ENCODE measurements at places on chromosomes 4 and X.

- DNase-seq = no peak
Measured at GRCh38 chr4:132387060-132387459, 762.0 kb upstream of the PCDH10 start.

DNA sequence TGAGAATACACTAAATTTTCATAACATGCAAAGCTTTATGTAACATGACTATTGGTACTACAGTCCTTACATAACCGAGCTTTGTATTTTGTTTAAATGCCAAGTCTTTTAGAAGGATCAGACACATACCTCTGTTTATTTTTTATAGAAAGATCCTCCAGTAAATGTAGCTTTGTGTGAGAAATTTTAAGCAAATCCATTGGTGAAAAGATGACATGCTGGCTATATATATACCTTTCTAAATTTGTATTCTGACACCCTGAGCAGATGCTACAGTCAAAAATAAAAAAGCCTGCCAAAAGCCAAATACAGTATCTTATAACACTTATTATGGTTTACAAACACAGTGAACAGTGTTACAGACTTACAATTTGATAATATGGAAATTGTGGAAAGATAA, at the start of gene YIPF7:
YIPF7 (minus strand) TSS at position 201 of the 400 bp plus-strand sequence. CDS start 1,525 bp downstream, outside the sequence.
- DNase-seq = no peak

DNA sequence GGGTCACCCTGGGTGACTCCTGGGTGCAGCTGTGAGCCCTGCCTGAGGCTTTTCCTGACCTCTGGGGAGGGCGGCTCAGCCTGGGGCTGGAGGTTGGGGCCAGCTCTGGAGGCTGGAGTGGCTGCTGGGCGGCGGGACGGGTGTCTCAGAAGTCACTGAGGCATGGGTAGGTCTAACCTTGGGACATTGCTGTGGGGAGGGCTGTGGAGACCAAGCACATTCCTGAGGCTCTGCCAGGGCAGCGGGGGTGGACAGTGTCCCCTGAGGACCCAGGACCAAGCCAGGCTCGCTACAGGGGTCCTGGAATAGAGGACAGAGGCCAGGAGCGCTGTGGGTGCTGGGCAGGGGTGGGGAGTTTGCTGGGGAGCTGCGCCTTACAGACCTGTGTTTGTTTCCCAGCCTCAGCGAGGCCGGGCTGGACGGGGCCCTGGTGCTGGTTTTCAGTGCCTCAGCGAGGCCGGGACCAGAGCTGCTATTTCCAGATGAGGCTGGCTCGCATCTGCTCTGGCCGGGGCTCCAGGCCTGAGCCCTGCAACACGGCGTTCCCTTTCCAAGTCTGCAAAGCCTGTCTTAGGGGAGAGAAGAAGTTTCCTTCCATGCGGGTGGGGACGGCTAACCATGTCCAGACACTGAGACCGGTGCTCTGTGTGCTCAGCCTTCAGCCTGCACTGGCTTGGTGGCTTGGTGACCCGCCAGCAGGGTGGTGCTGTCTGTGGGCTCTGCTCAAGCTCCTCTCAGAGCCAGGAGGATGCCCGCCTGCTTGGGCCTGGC, 3.0 kb upstream of the SLC25A6 start:
- no peak for DNase-seq

DNA sequence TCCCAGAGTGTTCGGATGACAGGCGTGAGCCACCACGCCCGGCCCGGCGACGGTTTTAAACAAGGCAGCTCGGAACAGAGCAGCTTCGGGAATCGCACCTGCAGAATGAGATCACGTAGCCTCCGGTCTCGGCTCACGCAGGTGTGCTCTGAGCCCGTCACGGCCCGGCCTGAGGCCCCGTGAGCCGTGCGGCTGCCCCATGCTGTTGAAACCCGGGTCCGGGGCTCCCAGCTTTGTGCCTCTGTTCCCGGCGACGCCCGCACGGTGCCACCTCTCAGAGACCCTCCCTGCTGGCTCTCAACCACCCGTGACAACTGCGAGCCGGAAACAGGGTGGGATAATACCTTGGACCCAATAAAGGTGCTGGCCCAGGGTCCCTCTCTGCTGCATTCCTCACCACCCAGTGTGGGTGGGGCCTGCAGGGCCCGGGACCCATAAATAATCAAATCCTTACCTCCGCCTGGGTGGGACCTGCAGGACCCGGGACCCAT, 13.4 kb upstream of the PLCXD1 start:
- DNase-seq = no peak
